ENCODE measurements at places on chromosomes 16 and 17. TPM values are rescaled to one million over a fixed set of nuclear protein-coding genes. Genes with fewer than 3 reads are reported as not detected.

Gene LIG3
- 15.2 TPM for polyA plus RNA-seq

Gene TP53TG3B
- not detected for polyA plus RNA-seq

Gene NTHL1
- 35.2 TPM for polyA plus RNA-seq

Gene PMP22
- not detected for polyA plus RNA-seq

Gene CNTROB
- 11.0 TPM for polyA plus RNA-seq

Gene CMTM1
- polyA plus RNA-seq, result not detected

Gene MATCAP1
- polyA plus RNA-seq, result 0.56 TPM

Gene GAST
- polyA plus RNA-seq, result not detected

Gene SLC6A2
- not detected for polyA plus RNA-seq

Gene HOXB6
- polyA plus RNA-seq, result not detected

Gene KIF19
- 0.33 TPM for polyA plus RNA-seq

Gene GOSR2
- 49.2 TPM for polyA plus RNA-seq

Gene MPV17L
- polyA plus RNA-seq, result 0.04 TPM

Gene TANC2
- 0.85 TPM for polyA plus RNA-seq

Gene MMP2
- polyA plus RNA-seq, result not detected

Gene TVP23A
- 0.23 TPM for polyA plus RNA-seq

Gene VMO1
- not detected for polyA plus RNA-seq

Gene MTSS2
- 0.06 TPM for polyA plus RNA-seq

Gene TPSD1
- not detected for polyA plus RNA-seq
